Stimulated activated naive CD4-positive, alpha-beta T cell (primary cell): ENCODE measurements at places on chromosomes 1 and 21.
A peak's percentile ranks its signal among the peaks of the same experiment; 100 is the strongest.

- DNase-seq = no peak
Measured at GRCh38 chr1:228727681-228728171, 7.6 kb upstream of the RHOU start.

- peak; percentile 27 for DNase-seq
Measured at GRCh38 chr1:203675596-203676347, 49.1 kb downstream of the ATP2B4 start.

DNA sequence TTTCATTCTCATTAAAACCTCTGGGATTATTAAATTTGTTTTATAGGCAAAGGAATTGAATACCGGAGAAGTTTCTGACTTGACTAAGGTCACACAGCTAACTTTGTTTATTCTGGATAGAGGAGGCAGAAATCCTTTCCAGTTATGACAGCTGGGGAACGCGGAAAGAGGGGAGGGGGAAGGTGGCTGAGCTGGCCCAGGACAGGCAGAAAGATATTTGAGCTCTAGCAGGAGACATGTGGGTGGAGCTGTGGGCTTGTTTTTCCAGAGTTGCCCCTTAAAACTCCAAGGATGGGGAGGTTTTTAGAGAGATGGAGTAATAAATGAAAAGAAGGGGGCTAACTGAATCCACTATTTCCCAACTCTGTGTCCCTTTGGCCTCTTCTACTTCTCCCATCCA, 27.8 kb downstream of the FOXD2 start:
- no peak for DNase-seq

DNA sequence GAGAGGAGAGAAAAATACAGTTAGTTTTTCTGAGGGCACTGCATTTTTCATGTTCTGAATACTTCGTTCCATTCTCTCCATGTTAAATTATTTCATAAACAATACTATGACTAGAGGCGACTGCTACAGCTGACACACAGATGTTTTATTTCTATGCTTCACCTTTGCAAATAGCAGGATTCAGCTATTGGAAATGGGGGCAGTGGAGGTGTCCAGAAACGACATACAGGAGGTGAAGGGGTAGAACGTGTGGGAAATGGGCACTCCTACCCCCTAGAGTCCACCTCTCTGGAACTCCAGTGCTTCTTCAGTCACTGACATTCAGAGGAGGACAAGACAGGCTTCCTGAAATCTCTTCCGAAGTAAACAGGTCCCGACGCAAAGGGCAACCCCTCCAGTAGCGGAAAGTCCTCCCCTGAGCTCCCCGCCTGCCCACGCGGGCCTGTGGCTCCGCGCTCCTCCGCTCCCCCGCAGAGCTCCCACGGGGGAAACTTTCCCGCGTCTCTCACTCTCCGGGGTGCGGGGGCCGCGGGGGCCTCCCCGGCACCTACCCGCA, 480 bp downstream of the DPYD start:
- DNase-seq = no peak

- no peak for DNase-seq
Measured at GRCh38 chr1:38190983-38191382, 144.4 kb upstream of the POU3F1 start.

DNA sequence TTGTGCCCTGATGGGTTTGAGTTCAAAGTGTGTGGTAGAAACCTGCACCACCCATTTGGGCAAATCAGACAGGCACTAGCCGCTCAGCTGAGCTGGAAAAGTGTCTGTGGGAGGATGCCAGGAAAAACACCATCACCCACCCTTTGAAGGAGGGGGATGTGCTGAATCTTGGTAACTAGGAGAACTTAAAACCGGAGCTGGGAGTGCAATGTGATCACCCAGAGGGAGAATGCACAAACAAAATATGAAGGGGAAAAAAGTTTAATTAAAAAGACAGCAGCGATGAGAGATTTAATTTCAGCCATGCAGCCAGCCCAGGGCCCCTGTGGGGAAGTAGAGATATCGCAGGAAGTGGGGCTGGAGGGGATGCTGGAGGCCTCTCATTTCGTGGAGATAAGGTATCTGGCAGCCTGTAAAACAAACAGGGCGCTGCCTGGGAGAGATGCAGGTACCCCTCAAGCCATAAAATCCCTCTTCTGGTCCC, 86.8 kb upstream of the BCAR3 start:
- DNase-seq = no peak

DNA sequence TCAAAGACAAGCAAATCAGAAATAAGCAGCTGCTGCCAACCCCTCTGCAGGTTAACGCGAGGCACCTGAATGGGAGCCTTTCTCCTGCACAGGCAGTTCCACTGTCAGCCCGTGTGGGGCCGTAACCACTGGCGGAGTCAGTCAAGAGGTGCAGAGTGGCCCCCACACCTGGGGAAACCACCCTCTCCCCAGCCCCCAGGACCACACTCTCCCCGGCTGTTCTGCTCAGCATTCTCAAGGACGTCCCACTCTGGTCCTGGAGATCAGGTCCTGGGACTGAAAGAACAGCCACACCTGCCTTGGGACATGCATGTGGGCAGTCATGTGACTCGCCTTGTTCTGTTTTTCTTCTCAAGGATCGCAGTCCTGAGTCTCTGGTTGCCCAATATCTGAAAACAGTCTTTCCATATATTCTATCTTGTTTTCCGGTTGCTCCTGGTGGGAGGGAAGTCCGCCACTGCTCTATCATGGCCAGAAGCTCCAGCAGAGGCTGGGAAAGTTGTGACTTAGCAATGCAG, 252.5 kb downstream of the PTPRU start:
- DNase-seq = no peak
